Transverse colon (tissue), 4 donors: ENCODE measurements at places on chromosomes 1 and 21. TPM values are rescaled to one million over a fixed set of nuclear protein-coding genes. Genes with fewer than 3 reads are reported as not detected.

- no peak for DNase-seq
These were observed 87.7 kb upstream of the POU3F1 start for GRCh38 chr1:38134294-38134755.

DNA sequence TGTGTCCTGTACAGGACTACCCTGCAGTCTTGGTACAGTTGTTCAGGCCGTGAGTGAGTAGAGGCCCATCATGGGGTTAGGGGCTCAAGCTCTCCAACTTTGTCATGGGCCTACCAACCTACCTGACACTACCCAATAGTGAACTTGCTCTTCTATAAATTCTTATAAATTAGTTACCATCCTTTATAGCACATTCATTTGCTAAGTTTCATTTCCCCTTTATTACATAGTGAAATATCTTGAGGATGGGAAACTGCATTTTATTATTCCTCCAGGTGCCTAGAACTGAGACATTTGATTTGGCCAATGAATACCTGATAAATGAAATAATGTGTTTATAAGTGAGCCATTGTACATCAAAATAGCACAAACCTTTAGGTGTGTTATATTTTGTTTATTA is 9.1 kb upstream of the CTH start:
- DNase-seq, result no peak

Gene SIK1
- total RNA-seq, result 3.8 TPM

Gene CD53
- total RNA-seq, result 18.6 TPM

GRCh38 chr21:26025536-26026512 is 144.7 kb downstream of the APP start:
- DNase-seq, result no peak

Gene TSTD1
- 104 TPM for total RNA-seq

DNA sequence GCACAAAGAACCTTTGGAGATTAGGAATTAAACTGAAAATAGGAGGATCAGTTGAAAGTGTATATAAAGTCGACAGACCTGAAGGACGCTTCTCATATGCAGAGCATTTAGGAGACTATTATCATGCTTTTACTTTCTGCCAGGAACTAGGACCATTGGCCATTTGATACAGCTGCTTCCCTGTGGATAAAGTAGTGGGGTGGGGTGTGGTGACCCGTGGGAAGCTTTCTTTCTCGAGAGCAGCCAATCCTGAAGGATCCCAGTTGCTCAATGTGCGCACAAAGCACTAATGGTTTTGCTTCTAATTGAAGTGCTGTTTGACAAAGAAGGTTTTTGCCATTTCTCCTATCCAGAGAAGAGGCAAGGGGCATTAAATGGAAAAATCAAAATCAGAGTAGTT is 14.9 kb upstream of the CD55 start:
- DNase-seq, result no peak

DNA sequence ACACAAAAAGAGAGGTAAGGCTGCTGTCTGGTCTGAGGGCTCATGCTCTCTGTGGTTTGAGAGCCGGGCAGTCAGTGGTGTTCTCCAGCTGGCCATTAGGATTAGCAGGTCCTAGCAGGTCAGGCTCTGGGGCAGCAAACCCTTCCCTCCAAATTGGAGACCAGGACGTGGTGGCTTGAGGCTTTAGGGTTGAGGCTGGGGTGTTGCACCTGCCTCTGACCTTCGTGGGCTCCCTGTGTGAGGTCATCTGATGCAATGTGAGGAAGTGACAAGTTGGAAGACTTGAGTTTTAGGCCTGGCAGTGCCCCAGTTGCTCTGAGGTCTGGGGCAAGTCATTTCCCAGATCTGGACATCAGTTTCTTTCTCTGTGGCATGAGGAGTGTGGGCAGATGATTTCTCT is 24.4 kb downstream of the SZRD1 start:
- no peak for DNase-seq

GRCh38 chr1:16091296-16091695 is 17.8 kb upstream of the FAM131C start:
- DNase-seq, result no peak

GRCh38 chr1:34926156-34926555 is 3.3 kb downstream of the DLGAP3 start:
- DNase-seq, result no peak

DNA sequence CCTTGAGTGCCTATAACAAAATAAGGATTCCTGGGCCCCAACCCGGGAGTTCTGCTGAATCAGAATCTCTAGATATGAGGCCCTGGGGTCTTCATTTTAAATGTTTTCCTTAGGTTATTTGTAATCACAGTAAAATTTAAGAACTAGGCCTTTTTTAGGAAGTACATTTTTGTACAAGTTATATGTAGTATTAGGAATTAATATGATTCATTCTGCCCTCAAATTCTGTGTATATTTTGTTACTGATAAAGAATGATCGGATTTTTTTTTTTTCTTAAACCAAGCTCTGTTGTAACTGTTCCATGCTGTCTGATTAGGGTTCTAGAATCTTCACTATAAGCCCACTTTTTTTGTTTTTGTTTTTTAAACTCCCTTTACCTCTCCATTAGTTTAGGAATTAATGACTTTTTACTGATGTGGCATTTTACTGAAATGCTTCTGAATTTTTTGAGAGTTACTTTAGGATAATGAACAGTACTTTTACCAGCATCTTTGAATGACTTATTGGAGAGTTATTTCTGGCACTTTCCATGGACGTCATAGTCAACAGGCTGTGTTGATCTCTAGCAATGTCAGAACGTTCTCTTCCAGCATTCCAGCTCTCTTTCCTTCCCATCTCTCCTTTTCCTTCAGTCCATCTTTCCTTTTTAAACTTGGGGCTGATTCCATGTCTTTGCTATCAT is 48.3 kb downstream of the CLIC4 start:
- no peak for DNase-seq

Gene FCRL5
- total RNA-seq, result 0.20 TPM

Gene GPR37L1
- not detected for total RNA-seq

DNA sequence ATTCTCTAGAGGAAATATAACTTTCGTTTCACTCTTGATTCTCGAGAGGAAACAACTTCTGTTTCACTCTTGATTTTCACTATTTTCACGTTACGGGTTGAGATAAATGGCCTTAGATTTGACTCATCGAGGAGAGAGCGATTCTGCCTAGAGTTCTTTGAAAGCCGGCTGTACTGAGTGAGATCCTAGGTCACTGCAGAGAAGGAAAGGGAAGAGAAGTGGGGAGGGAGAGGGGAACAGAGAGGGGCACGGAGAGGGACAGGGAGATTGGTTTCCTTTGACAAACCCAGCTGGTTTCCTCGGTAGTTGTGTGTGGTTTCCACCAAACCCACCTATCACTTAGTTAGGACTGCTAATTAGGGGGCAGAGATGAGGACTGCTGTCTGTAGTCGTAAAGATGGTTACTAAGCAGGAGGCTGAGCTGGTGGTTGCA is 21.6 kb upstream of the GPR137B start:
- DNase-seq, result no peak

DNA sequence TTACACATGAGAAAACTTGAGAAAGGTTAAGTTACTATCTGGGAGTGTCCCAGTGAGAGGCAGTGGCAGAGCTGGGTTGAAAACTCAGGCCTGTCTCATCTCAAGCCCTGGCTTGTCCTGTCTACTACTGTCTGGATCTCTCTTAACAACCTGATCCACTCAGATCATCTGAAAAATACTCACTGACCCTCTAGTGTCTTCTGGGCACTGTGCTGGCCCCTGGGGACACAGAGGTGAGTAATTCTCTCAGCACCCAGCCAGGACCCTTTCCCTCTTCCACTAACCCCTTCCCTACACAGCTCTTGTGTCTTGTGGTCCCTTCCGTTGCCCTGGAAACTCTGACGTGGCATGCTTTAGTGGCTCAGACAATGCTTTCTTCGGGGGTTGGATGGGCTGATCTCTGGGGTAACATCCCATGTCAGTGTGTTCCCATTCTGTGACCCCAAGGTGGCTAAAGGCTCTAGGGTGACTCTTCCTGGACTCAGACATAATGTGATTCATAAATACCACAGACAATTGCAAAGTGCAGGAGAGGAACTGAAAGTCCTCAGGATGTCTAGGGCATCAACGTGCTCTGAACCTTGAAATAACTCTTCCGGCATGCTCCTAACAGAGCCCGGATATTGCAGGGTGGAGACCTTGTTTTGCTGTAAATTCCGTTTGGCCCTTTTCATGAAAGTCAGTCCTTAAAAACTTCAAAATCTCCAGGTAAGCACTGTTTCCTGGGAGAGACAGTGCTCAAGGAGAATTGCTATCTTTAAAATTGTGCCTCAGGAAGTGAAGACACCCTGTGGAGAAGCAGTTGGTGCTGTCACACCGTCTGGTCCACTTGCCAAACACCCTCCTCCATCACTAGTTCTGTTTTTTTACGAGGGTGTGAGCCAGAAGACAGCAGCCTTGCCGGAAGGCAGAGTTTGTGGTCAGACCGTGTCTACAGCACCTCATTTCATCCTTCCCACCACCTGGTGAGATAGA is 4.0 kb downstream of the SHISAL2A start:
- peak; percentile 54 for DNase-seq

Gene CCDC28B
- total RNA-seq, result 2.7 TPM

DNA sequence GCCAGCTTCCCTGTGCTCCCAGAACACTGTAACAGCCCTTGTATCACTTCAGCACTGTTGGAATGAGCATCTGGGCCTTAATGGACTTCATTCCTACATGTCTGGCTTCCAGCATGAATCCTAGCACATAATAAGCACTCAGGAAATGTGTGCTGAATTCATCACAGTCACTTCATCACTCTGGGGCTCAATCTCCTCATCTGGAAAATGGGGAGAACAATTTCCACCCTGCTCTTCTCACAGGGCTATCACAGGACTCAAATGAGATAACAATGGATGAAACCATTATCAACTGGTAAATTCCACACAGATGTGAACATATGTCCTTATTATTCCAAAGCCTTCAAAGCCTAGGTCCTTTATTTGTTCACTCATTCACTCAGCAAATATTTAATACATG is 12.4 kb downstream of the RAB3B start:
- DNase-seq, result no peak

- no peak for DNase-seq
These were observed 70.3 kb downstream of the TNFSF18 start for GRCh38 chr1:172980456-172980855.

- DNase-seq, result no peak
These were observed 3.2 kb downstream of the TBX15 start for GRCh38 chr1:118984722-118985639.

GRCh38 chr1:109917051-109917767 is 6.6 kb downstream of the CSF1 start:
- no peak for DNase-seq

- no peak for DNase-seq
These were observed 14.3 kb upstream of the GPR157 start for GRCh38 chr1:9143250-9143649.

DNA sequence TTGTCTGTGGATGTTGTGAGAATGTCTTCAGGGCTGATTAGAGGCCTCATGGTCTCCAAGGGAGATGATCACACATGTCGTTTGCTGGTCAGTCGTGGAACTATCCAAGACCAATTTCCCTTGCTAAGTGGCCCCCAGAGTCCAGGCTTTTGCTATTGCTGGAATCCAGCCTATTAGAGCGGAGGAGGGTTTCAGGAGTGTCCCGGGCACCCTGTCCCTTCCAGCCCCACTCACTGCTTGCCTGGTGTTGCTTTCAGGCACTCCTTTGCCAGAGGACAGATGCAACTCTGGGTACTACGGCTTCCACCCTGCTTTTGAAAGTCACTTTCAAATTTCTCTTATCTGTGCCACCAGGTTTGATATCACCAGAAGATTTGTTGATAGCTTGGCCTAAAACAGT is 149.1 kb downstream of the NOS1AP start:
- DNase-seq, result no peak

GRCh38 chr1:207453710-207454045 is 450 bp upstream of the CR2 start:
- no peak for DNase-seq

- no peak for DNase-seq
These were observed 325.1 kb downstream of the CAMTA1 start for GRCh38 chr1:7110321-7110720.

Gene FGR
- total RNA-seq, result 5.3 TPM

DNA sequence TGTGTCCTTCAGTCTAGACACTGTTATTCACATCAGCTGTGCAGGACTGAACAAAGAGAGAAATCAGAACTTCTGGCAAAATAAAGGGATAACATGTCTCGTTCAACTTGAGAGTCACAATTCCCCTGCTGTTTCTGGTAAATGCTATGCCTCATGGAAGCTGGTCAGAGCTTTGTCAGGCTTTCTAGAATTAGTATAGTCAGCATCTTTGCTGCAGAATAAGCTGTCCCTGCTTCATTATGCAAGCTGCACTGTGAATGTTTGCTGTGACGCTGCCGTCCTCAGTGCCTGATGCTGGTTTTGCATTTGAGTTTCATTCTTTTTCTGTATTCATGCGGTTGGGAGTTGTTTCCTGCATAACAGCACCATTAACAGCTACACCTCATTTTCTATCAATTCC is 96.4 kb upstream of the KCNJ6 start:
- no peak for DNase-seq

- no peak for DNase-seq
These were observed 18.8 kb downstream of the C1orf52 start for GRCh38 chr1:85240643-85241042.

DNA sequence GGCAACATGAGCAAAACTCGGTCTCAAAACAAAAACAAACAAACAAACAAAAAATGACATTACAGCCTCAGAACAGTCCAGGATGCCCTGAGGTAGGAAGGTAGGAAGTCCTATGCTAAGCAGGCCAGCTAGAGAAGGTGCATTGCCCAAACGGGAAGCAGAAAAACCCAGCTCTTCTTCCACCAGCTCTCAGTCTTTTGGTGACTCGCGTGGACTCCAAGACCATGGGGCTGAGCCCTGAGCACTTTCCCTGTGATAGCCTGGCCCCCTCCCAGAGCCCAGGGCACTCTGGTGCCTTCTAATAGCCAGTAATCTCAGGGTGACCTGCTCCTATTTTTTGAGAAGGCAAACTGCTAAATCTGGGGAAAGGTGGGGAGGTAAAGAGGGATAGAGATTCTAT is 16.1 kb downstream of the PHLDA3 start:
- no peak for DNase-seq

Gene CDCP2
- total RNA-seq, result not detected

GRCh38 chr1:46118856-46119255 is 13.6 kb downstream of the PIK3R3 start:
- no peak for DNase-seq

Gene TMED5
- 97.3 TPM for total RNA-seq

DNA sequence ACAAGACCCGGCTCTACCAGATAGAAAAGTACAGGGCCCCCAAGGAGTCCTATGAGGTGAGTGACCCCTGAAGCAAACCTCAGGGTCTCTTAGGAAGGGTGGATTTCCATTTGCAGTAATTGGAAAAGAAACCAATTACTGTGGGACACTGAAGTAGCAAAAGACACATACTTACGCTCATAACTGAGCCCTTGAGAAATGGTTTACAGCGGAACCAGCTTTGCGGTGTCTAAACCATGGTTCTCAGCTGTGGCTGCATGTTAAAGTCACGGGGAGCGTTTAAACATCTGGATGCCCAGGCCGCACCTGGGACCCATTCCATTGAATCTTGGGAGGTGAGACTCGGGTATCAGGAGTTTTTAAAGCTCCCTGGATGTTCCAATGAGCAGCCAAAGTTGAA is 110.7 kb downstream of the HUNK start:
- no peak for DNase-seq

Gene ST6GALNAC5
- 0.80 TPM for total RNA-seq

- DNase-seq, result peak; percentile 14
These were observed 34.0 kb upstream of the SSX2IP start for GRCh38 chr1:84724128-84724860.

Gene EDN2
- total RNA-seq, result 6.7 TPM

- DNase-seq, result no peak
These were observed 34.4 kb downstream of the CAPZB start for GRCh38 chr1:19450811-19451515.

- DNase-seq, result no peak
These were observed 26.4 kb downstream of the TEX35 start for GRCh38 chr1:178539291-178539690.

GRCh38 chr1:193365966-193366365 is 179.6 kb upstream of the B3GALT2 start:
- no peak for DNase-seq

GRCh38 chr1:91098299-91098906 is 76.6 kb upstream of the ZNF644 start:
- DNase-seq, result no peak
